A549 treated with RU486 at 1 μM for 4 hours (cell line): ENCODE measurements at places on chromosomes 6 and 20. TPM values are rescaled to one million over a fixed set of nuclear protein-coding genes. Genes with fewer than 3 reads are reported as not detected.

The PRR3 gene
- total RNA-seq: 15.1 to 17.6 TPM (median 16.6 TPM) in 5 replicates

The MROH8 gene
- total RNA-seq: 0.81 to 2.2 TPM (median 1.0 TPM) in 5 replicates

The ERGIC3 gene
- total RNA-seq: 215 to 255 TPM (median 242 TPM) in 5 replicates

The ARMC12 gene
- total RNA-seq: 0.15 to 0.46 TPM (median 0.27 TPM) in 4 of 5 replicates, not detected in the other

The LRRN4 gene
- total RNA-seq: 0.07 to 0.08 TPM in 2 of 5 replicates, not detected in the others

The ELOVL4 gene
- total RNA-seq: 1.2 to 1.9 TPM (median 1.6 TPM) in 5 replicates

The FAXC gene
- total RNA-seq: 5.1 to 7.1 TPM (median 6.7 TPM) in 5 replicates

The GPX5 gene
- total RNA-seq: not detected in 5 replicates

The METTL24 gene
- not detected in 5 replicates for total RNA-seq

The CNKSR3 gene
- total RNA-seq: 5.1 to 6.7 TPM (median 5.4 TPM) in 5 replicates

The SLC16A10 gene
- 0.30 to 0.51 TPM (median 0.38 TPM) in 5 replicates for total RNA-seq

The ARMH2 gene
- not detected in 5 replicates for total RNA-seq

The SLC35D3 gene
- 0.07 to 0.15 TPM (median 0.07 TPM) in 3 of 5 replicates, not detected in the others for total RNA-seq

The EYS gene
- 0.02 to 0.33 TPM in 2 of 5 replicates, not detected in the others for total RNA-seq

The TMEM217 gene
- 0.80 to 1.1 TPM (median 0.97 TPM) in 5 replicates for total RNA-seq

The CALHM4 gene
- total RNA-seq: not detected in 5 replicates

The SIRPB1 gene
- 0.22 to 0.90 TPM (median 0.68 TPM) in 5 replicates for total RNA-seq

The NFATC2 gene
- total RNA-seq: 6.2 to 8.2 TPM (median 7.5 TPM) in 5 replicates

The PRL gene
- not detected in 5 replicates for total RNA-seq

The ANGPT4 gene
- total RNA-seq: 0.03 TPM in 1 of 5 replicates, not detected in the others

The NFYA gene
- total RNA-seq: 10.0 to 14.8 TPM (median 13.5 TPM) in 5 replicates

The PRND gene
- total RNA-seq: not detected in 5 replicates

The SLC29A1 gene
- 39.0 to 57.6 TPM (median 53.1 TPM) in 5 replicates for total RNA-seq

The CYP39A1 gene
- total RNA-seq: 0.06 to 0.15 TPM (median 0.14 TPM) in 3 of 5 replicates, not detected in the others

The RSPH4A gene
- 0.15 to 0.39 TPM (median 0.18 TPM) in 5 replicates for total RNA-seq

The GDAP1L1 gene
- total RNA-seq: 0.13 TPM in 1 of 5 replicates, not detected in the others

The ADGRF5 gene
- not detected in 5 replicates for total RNA-seq

The RAB44 gene
- 0.02 to 0.06 TPM (median 0.04 TPM) in 4 of 5 replicates, not detected in the other for total RNA-seq

The TBXT gene
- total RNA-seq: not detected in 5 replicates

The TDRD6 gene
- total RNA-seq: not detected in 5 replicates

The ADGRF4 gene
- 6.3 to 8.7 TPM (median 7.8 TPM) in 5 replicates for total RNA-seq

The COL11A2 gene
- total RNA-seq: 0.37 to 1.3 TPM (median 0.90 TPM) in 5 replicates

The PDE10A gene
- total RNA-seq: 29.1 to 34.8 TPM (median 33.0 TPM) in 5 replicates

The SIRPD gene
- total RNA-seq: not detected in 5 replicates

The RNF144B gene
- total RNA-seq: 0.14 to 1.1 TPM (median 0.51 TPM) in 5 replicates
